ENCODE measurements at places on chromosomes 4 and X.

- no peak for DNase-seq
Measured at GRCh38 chr4:94413085-94413840, 38.5 kb upstream of the PDLIM5 start.

GRCh38 chr4:142292231-142292630 lies 553.9 kb downstream of the INPP4B start:
- DNase-seq = no peak

DNA sequence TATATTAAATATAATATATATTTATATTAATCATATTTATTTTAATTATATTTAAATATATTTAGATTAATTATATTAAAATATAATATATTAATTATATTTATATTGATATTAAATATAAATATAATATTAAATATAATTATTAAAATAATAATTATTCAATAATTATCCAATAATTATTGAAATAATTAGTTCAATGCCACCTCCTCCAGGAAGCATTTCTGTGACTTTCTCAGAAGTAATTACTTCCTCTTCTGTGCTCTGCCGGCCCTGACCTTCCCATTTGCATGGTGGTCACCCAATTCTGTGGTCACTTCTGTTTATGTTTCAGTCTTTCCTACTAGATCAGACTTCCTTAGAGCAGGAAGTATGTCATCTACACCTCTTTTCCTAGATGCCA lies 45.8 kb downstream of the EVC2 start:
- DNase-seq = no peak

DNA sequence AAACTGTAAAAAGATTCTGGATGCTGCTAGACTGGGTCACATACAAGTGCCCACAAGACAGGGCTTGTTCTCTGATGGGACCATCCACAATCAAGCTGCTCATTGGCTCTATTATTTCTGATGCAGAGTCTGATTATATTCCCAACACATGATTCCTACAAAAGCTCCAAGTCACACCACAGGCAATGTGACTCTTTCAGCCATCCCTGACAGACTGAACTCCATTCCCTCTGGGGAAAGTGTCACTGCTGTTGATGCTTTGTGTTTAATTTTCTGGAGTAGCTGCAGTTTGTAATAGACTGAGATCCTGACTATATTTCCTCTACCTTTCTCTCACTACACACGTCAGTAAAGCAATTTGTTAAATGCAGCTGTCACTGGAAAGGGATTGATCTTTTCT lies 55.4 kb upstream of the BCLAF3 start:
- no peak for DNase-seq

- peak; percentile 26 for DNase-seq
Measured at GRCh38 chrX:124217304-124218251, 114.9 kb upstream of the TEX13D start.

DNA sequence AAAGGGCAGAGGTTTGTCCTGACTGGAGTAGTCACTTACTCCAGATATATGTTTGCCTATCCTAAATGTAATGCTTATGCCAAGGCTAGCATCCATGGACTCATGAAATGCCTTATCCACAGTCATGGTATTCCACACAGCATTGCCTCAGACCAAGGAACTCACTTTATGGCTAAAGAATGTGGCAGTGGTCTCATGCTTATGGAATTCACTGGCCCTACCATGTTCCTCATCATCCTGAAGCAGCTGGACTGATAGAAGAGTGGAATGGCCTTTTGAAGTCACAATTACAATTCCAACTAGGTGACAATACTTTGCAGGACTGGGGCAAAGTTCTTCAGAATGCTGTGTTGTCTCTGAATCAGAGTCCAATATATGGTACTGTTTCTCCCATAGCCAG lies 1014.8 kb downstream of the RAPGEF2 start:
- no peak for DNase-seq

DNA sequence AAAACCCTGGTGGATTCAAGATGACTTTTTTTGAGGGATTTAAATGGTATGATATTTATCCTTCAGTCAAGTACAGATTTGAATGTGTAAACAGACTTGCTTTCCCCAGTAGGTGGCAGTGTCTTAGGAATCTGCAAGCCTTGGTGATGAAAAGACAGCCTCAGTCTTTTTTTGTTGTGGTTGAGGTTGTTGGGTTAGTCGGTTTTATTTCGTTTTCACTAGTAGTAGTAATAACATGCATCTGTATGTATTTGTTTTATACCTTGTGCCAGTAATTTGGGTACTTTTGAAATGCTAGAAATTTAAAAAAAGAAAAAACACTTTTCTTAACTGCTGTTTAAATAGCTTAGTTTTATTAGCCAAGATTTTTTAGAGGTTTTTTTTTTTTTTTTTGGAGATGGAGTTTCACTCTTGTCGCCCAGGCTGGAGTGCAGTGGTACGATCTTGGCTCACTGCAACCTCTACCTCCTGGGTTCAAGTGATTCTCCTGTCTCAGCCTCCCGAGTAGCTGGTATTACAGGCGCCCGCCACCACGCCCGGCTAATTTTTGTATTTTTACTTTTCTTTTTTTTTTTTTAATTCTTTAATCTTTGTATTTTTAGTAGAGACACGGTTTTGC lies 39.2 kb downstream of the COPS4 start:
- no peak for DNase-seq

GRCh38 chrX:68503836-68504636 lies 5.2 kb downstream of the YIPF6 start:
- DNase-seq = no peak

DNA sequence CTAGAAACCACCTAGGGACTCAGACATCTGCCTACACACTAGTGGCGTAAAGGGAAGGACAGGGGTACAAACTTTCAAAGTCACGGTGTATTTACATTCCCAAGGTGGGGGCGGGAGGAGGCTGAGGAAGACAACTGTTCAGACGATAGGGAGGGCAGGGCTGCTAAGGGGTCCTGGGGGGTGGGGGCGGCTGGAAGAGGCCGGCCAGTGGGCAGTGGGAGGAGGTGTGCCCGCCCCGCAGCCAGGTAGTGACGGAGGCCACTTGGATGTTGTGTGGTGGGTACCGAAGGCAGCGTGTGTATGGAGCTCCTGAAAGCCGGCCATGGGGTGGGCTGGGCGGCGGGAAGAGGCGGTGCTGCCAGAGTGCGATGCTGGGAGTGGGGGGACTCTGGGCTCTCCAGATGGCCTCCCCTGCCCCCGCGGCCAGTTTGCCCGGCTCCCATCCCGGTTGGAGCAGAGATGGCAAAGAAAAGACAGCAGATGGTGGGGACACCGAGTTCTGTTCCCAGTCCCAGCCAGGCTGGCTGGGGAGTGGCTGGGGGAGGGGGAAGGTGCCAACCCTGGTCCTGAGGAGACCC lies 24.2 kb downstream of the L1CAM start:
- DNase-seq = no peak

DNA sequence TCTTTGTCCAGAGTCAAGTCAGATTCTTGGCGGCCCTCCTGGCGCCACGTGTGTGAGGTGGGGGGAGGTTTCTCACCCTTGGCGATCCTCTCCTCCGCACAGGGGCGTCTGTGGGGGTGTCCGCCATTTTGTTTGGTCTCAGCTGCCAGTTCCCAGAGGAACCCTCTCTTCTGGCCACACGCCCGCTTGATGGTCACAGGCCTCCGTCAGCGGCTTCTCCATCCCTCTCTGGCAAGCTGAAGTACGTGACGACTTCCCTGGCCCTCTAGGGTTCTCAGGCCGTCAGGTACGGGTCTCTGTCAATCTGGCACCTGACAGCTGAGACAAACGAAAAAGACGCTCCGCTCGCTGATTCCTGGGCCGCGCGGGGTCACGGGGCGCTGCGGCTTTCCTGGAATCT lies 272.6 kb downstream of the TRIML1 start:
- no peak for DNase-seq

DNA sequence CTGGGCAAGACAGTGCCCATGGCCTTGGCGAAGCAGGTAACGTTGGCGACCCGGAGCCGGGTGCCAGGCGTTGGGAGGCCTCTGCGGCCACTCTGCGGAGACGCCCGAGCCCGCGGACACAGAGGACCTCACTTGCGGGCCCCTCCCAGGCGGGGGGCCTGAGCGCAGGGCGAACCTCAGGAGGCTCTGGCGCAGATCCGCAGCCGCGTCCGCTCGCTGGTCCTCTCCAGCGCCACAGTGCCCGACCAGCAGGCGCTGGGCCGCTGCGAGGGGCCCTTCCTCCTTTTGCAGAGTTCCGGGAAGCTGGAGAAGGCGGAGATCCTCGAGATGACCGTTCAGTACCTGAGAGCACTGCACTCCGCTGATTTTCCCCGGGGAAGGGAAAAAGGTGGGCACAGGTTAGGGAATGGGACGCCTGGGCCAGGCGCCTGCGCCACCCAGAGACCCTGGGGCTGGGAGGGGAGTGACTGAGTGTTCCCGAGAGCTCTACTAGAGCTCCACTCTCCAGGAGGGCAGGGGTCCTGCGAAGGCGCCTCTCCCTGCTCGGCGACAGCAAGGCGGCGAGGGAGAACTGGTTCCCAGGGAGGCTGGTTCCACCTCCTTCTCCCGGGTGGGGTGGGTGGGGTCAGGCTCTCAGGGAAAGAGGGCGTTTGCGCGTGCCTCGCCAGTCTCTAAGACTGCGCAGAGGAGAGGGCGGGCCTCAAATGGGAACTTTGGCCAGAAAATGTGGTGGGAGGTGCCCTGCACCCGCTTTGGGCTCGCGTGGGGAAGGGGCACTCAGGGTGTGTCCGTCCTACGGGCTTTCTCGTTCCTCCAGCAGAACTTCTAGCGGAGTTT lies 1.4 kb downstream of the HELT start:
- no peak for DNase-seq

- DNase-seq = no peak
Measured at GRCh38 chrX:5051831-5052491, 1176.7 kb downstream of the NLGN4X start.

DNA sequence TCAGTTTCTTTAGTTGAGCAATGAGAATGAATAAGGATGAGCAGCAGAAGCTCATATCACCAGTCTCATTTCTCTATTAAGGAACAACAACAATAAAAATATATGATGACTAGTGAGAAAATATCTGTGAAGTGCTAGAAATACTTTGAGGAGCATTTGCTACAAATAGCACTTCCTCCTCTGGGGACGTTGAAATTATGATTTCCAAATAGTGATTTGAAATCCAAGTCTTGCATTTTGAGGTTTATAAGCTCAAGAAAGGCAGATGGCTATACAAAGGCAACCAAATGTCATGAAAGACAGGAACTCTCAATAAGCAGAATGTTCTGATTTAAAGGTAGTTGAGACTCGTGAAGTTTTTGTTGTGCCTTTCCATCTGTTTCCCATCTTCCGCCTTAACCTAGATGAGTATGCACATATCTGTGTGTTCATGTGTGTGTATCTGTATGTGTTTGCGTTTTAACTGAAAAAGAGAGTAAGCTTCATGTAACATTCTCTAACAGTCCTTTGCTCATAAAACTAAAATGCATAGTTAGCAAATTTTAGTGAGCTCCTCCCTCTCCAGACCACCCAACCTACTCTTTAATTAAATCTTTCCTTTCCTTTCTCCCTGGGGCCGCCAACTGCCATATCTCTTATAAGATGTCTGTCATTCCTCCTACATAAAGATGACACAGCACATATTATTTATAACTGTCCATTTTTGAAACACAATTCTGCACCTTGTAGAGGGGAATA lies 222.6 kb upstream of the RASGEF1B start:
- DNase-seq = no peak

DNA sequence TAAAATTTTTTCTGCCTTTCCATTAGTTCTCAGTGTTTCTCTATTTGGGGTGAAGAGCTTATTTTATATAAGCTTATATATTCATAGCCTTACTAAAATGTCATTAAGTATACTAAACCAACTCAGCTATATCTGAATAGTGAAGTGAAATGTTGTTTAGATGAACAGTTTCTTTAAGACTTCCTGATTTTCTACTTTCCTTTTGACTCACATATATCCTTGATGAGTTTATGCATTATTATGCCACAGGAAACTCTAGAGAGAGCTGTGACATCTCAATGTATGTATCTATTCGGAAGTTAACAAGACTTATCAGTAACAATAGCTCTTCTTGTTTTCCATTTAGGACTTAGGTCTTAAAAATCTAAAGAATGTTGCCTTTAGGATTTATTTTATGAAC lies 1491.8 kb upstream of the IGFBP7 start:
- no peak for DNase-seq

- DNase-seq = no peak
Measured at GRCh38 chr4:61204353-61205060, 4.4 kb downstream of the ADGRL3 start.

GRCh38 chrX:10818651-10819050 lies 198.3 kb upstream of the MID1 start:
- DNase-seq = no peak

GRCh38 chrX:20066968-20067708 lies 49.6 kb downstream of the MAP7D2 start:
- DNase-seq = no peak

GRCh38 chr4:102696758-102697157 lies 64.0 kb downstream of the MANBA start:
- DNase-seq = no peak

DNA sequence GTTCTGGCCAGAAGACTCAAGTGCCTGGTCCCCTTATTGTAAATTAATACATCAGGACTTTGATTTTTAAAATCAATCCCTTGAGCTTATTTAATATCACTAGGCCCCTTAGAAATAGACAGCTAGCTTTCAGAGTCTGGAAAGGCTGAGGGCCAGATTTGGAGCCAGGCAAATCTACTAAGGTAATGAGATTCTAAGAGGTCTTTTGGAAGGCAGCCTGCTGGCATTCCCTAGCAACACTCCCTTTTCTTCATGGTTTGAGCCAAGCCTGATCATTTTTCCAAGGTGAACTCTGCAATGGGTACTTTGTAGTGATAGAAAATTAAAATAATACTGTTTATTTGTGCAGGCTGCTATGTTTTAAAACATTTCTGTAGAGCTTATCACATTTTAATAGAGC lies 378.5 kb downstream of the FAT4 start:
- DNase-seq = no peak

GRCh38 chr4:20096911-20097310 lies 154.8 kb upstream of the SLIT2 start:
- DNase-seq = no peak

- DNase-seq = no peak
Measured at GRCh38 chr4:99038213-99038612, 42.7 kb downstream of the METAP1 start.

DNA sequence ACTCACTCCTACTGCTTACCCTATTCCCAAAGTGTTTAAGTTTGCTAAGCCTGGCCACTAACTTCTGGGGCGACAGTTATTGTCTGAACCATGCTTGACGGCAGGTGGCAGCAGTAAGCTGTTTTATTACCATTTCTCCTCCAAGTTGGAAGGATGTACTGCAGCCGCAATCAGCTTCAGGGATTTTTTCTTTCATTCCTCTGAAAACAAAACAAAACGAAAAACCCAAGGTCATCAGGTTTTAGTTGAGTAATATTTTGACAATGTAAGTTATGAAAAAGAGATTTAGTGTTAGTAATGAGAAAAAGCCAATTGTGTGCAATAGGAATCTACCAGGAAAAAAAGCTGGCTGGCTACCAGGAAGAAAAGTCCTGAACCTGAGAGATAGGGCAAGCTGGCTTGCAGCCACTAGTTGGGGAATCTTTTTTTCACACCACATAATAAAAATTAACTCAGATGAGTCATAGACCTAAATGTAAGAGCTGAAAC lies 13.2 kb upstream of the RAB9B start:
- DNase-seq = peak; percentile 12

DNA sequence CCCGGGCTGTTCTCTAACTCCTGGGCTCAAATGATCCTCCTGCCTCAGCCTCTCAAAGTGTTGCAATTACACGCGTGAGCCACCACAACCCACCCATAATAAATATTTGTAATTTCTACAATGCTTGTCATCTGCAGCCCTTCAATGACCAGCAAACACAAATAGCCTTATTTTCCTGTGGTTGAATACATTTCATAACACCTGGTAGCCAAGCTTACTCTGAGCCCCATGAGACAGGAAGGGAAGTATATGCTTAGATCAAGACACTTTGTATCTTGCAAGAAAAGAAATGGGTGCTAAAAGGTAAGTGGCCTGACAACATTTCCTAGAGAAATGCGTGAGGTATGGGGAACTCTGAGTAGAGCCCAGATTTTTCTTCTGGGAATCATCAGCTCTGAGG lies 56.9 kb upstream of the PDGFRA start:
- DNase-seq = no peak

Measured in activated CD8-positive, alpha-beta memory T cell treated with anti-CD3 and anti-CD28 coated beads for 1 hour (primary cell).